ENCODE measurements at places on chromosomes 2 and 18. TPM values are rescaled to one million over a fixed set of nuclear protein-coding genes. Genes with fewer than 3 reads are reported as not detected.

Gene RNU2-63P
- total RNA-seq, result not detected

GRCh38 chr18:41320100-41320499 is 634.9 kb upstream of the PIK3C3 start:
- no peak for DNase-seq

Gene REG1B
- total RNA-seq, result not detected

DNA sequence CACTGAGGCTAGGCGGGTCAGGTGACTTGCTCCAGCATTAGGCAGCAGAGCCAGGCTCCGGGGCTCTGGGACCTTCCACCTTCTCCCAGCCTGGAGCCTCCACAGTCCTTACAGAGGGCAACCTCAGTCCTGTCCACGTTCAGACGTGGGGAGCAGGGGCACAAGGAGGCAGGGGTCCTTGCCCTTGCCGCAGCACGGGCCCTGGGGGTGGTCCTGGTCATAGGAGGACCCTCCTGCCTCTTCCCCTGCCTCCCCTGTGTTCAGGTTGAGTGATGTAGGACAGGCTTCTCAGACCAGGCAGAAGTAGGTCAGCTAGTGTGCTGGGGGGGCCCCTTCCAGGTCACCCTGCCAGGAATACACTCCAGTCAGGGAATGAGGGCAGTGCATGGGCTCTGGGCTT is 5.4 kb upstream of the ARHGEF4 start:
- no peak for DNase-seq

- DNase-seq, result no peak
These were observed 4.0 kb downstream of the CYP27C1 start for GRCh38 chr2:127216095-127216494.

GRCh38 chr2:25912851-25913695 is 34.8 kb upstream of the ASXL2 start:
- DNase-seq, result no peak

Gene SP5
- total RNA-seq, result 1.8 TPM

- no peak for DNase-seq
These were observed 10.5 kb downstream of the C1QL2 start for GRCh38 chr2:119147776-119148715.

DNA sequence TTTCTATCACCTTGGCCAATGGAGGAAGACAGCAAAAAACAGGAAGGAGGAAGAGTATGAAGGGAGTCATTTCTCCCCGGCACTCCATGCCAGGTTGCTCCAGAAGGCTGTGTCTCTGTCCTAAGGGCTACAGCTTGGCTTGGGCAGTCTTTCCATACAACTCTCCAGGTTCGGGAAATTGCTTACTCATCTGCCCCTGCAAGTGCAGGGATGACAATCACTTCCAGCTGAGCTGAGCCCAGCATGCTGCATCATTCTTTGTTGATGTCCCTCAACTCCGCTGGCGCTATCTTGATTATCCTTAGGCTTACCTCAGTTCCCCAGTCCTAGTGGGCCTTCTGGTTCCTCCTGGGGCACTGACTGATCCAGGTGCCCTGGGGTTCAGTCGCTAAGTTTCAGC is 86.9 kb upstream of the COPS8 start:
- no peak for DNase-seq

DNA sequence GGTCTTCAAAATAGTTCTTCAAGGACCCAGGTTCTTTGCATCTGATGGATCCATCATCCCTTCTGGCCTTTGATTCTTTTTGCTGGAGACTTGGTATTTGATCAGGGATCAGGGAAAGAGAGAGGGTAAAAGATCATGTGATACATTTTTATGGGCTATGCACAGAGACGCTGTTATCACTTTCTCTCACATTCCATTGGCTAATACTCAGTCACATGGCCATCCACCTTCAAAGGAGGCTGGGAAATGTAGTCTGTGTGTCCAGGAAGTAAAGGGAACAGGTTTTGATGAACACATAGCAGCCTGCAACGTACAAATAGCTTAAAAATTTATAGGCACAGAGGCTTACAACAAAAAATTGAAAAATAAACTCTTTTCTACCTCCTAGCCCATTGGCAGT is 629.6 kb upstream of the FANCL start:
- no peak for DNase-seq

DNA sequence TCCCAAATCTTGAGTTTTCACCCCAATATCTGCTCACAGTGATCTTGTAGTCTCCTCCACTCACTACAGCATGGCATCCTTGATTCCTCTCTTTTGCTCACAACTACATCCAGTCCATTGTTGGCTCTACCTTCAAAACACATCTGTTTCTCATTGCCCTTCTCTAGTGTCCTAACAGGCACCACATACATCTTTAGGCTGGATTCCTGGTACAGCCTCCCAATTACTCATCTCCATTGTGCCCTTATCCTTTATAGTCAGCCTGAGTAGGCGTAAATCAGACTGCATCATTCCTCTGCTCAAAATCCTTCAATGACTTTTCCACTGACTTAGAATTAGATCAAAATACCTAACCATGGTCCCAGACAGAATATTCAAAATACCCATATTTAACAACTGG is 10.7 kb upstream of the TAF1B start:
- DNase-seq, result no peak

Gene REEP1
- total RNA-seq, result 3.9 TPM

DNA sequence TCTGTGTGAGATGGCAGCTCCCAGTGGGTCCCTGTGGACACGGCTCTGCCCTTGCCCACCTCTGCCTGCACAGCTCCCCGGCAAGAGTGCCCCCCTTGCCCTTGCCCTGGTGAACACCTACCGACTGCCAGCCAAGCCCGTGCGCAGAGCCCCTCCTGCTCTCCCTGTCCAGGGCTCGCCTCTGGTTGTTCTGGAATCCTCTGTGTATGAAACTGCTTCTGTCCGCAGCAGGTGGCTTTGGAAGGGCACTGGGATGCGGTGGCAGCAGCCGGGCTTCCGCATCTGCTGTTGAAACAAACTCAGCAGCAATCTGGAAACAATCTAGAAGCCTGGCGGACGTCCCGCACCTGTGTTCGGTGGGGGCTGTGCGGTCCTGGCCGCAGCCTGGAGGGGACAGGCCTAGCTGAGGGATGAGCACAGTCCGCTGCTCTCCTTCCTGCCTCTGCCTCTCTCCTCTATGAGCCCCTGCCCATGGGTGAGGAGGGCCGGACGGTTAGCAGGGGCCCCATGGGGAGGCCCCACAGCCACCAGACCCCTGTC is 34.0 kb upstream of the KLF11 start:
- DNase-seq, result no peak

Gene IL36RN
- 10.9 TPM for total RNA-seq

GRCh38 chr2:232979871-232980461 is 33.1 kb downstream of the NGEF start:
- DNase-seq, result no peak
